ENCODE measurements at places on chromosomes 2 and 18.

GRCh38 chr2:85369500-85369899, 14.9 kb downstream of the ELMOD3 start:
- DNase-seq, result no peak

DNA sequence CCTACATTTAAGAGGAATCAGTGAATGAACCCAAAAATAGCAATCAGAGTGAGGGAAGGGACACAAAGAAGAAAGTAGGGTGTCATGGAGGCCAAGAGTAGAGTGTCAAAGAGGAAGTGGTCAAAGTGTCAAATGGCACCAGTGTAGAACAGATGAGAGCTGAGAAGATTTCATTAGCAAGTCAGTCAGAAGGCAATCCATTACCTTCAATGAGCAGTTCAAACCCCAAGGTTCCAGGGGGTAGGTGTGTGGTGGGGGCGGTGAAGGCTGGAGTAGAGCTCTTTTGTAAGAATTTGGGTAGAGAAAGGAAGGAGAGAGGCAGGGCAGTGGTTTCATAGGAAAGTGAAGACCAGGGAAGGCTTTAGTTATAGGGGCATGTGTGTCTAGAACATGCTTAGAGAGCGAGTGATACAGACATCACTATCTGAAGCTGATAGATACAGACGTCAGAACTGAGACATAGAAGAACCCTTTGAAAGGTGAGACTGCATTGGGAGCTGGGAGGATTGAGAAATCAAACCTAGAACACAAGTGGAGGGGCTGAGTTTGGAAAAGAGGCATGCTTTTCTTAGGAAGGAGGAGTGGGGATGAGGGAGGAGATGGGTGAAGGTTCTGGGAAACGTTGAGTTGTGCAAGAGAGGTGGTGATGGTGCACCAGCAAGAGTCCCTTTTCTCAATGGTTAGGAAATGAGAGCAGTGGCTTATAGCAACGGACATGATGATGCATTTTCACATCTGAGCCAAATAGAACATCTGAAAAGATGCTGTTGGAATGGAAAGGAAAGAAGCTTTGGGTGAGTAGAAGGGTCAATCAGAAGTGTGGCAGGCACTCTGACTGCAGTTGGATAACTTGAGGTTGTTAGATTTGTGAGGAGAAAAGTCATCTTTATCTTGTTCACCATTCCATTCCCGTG, 48.9 kb upstream of the IL1RL1 start:
- no peak for DNase-seq

DNA sequence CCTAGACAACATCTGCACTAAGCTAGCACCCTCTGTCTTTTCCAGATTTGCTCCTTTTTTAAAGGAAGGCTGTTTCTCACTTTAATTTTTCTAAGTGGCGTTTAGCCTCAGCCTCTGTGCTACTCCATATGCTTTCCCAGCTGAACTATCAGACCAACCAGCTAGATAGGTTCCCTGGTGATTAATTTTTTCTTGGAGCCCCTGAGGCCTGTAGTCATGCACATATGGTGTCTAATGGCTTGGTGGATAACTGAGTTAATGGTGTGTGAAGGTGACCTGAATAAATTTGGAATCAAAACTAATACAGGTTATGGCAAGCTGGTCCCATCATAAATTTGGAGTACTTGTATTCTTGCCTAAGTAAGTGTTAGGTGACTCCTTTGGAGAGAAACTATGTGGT, 135.5 kb downstream of the MGAT5 start:
- DNase-seq, result no peak

DNA sequence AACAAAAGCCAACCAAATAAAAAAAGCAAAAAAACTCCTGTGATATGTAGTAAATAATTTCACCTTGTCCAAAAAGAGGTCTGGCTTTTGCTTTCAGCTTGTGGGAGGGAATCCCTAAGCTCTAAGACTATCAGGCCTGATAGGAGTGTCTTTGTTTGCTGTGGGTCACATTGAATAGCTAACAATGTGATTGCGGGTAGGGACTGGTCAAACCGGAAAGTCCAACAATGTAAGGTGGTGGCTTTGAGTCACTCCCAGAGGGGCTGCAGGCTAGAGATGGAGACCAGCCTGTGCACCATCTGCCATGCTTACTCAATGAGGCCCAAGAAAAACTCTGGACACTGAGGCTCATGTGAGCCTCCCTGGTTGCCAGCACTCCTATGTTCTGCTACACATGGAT, 192.9 kb downstream of the TFCP2L1 start:
- no peak for DNase-seq

DNA sequence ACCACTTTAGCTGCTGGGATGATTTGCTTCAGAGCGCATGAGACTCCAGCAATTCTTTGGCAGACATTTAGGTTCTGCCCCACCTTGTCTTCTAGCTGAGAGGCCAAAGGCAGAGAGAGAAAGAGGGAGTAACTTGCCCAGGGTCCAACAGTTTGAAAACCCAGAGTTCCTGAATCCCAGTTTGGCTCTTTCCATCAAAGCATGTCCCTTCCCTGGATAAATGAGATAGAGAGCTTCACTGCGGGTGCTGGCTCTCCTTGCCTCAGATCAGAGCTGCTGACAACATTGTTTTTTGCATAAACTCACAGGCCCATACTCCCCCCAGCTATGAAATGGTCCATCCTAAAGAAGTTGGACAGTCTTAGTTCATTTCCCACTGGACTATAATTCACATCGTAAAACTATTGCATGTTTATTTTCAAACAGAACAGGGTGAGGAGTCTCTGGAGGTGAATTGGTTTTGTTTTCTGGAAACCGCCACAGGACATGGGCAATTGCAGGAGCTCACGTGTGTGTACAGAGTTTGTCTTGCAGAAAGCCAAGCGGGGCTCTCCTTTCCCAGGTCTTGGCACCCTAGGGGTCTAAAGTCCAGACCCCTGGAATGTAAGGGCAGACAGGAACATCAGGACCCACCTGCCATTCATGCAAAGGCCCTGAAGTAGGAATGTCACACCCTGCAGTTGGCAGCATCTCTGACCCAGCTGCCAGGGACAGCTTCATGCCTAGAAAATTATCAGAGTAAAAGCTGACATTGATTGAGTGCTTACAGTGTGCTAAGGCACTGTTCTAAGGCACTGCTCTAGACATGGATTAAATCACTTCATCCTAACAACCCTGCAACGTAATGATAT, 25.0 kb upstream of the SLC14A2 start:
- no peak for DNase-seq

Data from stimulated activated CD8-positive, alpha-beta memory T cell treated with anti-CD3 and anti-CD28 coated beads, Interleukin-2, amount 100 ng/mL, for 1 hour (primary cell).